ENCODE measurements at places on chromosomes 12 and 14.
A peak's percentile ranks its signal among the peaks of the same experiment; 100 is the strongest.

DNA sequence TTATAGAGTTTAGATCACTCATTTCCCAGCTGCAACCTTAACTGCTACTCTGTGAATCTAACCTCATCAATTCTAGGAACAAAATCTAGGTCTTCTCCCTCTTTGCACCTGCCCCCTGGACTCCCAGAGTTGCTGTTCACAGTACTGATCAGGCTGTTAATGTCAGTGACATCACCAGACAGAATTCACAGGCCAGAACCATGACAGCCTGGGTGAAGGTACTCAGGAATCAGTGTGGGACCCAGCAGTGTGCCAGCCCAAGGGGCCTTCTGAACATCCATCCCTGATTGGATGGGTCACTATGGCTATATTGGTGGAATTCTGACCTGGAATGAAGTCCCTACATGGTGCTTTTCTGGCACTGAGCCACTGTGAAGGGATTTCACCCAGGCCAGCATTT, 72.8 kb downstream of the CLMN start:
- DNase-seq: no peak

GRCh38 chr12:14185427-14186192, 179.9 kb upstream of the ATF7IP start:
- no peak for DNase-seq

- no peak for DNase-seq
These were observed 116.1 kb downstream of the PLEKHA5 start for GRCh38 chr12:19245666-19246065.

GRCh38 chr14:51333299-51333698, 93.3 kb downstream of the TMX1 start:
- DNase-seq: no peak

GRCh38 chr12:31521964-31522363, 69.0 kb downstream of the DENND5B start:
- no peak for DNase-seq

DNA sequence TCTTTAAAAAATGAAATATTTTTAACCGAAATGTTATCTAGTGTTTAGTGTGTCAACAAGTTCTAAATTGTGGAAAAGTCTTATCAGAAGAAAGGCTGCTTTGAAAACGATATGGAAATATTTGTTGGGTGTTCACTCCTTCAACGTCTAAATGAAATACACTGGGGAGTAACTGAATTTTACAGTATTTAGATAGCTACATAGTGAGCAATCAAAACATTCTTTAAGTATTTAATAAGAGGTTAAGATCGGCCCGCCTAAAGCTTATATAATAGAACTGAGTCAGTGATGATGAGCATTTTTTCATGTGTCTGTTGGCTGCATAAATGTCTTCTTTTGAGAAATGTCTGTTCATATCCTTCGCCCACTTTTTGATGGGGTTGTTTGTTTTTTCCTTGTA, 228.3 kb downstream of the RAD51B start:
- no peak for DNase-seq

DNA sequence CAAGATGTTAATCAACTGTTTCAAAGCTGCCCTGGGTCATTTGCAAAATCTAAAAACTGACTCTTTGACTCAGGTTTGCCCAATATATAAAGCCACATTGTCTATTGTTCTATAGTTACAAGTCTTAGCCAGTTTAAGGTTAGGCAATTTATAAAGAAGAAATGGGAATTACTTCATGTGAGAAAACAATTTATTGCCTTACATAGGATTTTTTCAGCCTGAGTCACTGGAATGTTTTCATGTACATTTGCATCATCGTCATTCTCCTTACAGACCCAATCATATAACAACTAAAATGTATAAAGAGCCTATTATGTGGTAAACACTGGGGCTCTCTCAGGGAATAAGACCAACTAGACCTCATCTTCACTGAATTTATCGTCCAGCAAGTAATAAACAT, 100.3 kb upstream of the PLEKHG7 start:
- no peak for DNase-seq

- DNase-seq: no peak
These were observed 59.9 kb downstream of the DICER1 start for GRCh38 chr14:95097385-95097784.

DNA sequence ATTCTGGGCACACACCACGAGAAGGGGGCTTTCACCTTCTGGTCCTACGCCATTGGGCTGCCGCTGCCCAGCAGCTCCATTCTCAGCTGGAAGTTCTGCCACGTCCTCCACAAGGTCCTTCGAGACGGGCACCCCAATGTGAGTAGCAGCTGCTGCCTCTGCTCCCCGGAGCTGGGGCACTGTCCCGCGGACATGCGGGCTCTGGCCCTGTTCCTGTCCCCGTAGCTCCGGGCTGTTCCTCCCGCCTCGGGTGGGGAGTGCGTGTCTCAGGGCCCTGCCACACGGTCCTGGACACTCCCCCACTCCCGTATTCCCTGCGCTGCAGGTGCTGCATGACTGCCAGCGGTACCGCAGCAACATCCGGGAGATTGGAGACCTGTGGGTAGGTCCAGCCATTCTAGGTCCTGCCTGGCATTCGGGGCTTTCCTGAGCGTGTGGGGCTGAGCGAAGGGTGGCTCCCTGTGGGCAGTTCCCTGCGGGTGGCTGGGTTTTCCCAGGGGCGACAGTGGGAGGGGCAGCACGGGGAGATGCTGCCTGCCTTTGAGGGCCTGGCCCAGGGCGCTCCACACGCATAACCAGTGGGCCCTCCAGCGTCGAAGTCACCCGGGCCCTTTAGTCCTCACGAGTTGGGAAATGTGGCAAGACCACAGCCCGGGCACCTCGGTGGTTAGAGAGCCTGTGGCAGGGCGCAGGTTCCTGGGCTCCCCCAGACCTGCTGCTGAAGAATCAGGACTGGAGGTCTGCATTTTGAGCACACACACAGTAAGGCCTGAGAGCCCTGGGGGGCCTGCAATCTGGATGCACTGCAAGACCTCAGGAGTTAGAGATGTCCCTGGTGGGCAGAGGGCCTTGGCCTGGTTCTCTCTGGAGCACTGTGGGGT, 13.5 kb downstream of the HIP1R start:
- DNase-seq: no peak

- DNase-seq: no peak
These were observed 86.1 kb downstream of the ANKS1B start for GRCh38 chr12:99898645-99899044.

DNA sequence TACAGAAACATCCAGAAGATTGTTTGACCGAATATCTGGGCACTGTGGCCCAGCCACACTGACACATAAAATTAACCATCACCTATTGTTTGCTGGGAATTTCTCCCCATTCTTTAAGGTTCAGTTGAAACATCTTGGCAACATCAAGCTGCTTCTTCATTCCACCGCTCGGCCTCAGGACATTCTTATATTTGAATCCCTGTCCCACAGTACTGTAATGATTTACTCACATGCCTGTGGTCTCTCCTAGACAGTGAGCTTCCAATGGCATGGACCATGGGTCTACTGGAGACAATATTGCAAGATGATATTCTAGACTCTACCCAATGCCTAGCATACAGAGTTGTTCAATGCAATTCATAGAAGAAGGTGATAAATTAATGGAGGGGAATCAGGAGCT, 56.1 kb downstream of the EMP1 start:
- DNase-seq: no peak

DNA sequence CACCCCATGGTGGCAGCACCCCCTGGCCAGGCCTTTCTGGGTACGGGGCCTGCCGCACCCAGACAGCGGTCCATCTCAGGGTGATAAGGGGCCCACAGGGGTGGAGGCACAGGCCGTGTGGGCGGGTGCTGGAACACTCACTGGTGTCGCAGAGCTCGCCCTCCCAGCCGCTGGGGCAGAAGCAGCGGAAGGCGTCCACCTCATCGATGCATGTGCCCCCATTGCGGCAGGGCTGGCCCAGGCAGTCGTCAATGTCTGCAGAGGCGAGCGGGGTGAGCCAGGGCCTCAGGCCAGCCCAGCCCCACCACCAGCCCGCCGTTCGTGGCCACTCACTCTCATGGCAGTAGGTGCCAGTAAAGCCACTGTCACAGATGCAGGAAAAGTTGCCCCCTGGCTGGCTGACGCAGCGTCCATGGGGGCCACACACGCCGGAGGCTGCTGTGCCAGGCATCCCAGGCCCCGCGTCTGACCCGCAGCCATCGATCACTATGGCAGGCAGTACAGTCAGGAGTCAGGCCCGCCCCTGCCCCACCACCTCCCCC, 19.9 kb downstream of the JAG2 start:
- no peak for DNase-seq

GRCh38 chr12:71282925-71283324, 125.1 kb upstream of the TSPAN8 start:
- DNase-seq: no peak

DNA sequence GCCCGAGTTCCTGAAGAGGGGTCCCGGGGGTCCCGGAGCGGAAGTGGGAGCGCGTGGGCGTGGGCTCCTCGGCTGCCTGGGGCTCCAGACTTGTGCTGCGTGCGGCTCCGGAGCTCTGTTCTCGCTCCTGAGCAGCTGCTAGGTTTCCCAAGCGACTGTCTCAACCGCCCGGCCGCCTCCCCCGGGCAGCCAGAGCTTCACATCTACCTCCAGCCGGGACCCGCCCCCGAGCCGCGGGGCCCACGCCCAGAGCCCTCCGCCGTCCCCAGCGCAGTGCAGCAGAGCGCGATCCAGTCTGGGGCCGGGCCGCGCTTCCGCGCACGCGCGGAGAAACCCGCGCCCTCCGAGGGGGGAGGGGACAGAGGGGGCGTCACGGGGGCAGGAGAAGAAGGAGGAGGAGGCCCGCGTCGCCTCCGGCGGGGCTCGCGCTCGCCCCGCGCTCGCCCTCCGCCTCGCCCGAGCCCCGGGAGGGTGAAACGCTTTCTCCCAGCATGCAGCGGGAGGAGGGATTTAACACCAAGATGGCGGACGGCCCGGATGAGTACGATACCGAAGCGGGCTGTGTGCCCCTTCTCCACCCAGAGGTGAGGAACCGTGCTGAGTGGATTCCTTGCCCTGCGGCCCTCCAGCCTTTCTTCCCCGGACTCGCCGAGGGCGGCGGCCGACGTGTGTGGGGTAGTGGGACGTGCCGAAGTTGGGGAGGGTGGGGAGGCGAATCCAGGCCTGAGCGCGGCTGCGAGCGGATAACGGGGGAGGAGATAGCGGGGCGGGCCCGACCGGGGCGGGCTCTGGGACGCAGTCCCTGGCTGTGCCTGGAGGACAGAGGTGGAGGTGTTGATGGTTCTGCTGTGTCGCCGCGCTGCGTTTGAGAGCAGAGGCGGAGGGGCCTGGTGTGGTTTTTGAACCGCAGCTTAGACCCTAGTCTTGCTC, at the start of gene ZDHHC17:
ZDHHC17 (plus strand) TSS at position 370 of the 930 bp plus-strand sequence; CDS start at position 492, 122 bp downstream.
- DNase-seq: peak; percentile 97

GRCh38 chr12:42325326-42325652, 605 bp downstream of the ZCRB1 start:
- DNase-seq: no peak

DNA sequence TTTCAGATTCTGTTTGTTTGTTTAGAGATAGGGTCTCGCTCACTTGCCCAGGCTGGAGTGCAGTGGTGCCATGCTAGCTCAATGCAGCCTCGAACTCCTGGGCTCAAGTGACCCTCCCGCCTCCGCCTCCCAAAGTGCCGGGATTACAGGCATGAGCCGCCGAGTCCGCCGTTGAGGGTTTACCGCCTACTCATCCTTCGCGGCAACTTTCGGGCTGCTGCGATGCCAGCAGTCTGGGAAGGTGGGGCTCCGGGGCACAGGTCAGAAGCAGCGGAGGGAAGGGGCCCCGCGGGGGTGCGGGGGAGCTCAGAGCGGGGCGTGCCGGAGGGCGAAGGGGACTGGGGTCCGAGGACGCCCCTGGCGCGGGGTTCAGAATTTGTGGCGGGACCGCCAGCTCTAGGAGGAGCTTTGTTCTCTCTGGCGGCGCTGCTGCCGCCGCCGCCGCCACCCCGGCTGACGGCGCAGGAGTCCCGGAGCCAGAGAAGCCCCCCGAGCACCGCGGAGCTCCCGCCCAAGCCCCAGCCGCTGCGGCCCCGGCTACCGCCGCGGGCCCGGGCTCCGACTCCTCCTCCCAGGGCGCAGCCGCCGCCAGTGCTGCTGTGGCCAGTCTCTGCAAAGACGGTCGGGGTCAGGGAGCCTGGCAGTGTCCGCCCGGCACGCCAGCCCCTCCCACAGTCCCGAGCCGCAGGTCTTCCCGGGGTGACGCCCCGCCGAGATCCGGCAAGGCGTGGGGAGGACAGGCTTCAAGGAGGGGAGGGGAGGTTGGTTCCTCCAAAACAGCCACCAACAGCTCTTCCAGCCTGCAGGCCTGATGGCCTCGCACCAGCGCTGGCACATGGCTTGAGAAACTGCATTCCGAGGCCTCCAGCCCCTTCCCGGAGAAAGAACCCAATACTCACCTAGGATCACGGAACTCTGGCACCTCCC, 10.9 kb upstream of the KRT77 start:
- DNase-seq: peak; percentile 72

DNA sequence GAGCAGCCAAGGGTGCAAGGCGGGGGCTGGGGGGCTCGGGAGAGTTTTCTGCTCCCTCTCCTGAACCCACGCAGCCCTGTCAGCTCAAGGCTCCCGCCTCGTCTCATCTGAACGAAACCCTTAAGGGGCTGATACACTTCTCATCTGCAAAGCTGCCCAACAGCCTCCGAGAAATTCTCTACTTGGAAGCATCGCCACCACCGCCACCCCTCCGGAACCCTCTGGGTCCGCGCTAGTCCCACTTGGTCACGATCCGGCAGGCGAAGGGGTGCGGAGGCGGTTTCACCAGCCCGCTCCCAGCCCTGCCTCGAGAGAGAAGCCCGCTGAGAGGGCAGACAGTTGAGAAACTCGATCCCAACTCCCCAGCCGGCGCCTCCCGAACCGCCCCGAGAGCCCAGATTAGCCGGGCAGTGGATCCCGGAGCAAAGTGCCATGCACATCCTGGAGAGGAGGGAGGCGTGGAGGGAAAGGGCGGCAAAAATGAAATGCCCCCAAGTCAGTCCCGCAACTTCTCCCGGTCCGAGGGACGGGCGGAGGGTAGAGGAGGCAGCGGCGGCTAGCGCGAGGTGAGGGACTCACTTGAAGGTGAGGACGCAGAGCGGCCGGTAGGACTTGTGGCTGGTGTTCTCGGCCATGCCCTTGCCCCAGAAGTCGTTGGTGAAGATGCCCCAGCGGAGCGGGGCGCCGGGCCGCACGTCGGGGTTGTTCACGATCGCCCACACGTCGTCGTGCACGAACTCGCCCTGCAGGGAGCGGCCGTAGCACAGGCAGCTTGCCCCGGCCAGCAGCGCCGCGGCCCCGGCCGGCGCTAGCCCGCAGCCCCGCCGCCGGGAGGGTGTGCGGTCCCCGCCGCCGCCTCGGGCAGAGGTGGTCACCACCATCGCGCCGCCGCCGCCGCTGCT, 620 bp downstream of the TMTC1 start:
- no peak for DNase-seq

DNA sequence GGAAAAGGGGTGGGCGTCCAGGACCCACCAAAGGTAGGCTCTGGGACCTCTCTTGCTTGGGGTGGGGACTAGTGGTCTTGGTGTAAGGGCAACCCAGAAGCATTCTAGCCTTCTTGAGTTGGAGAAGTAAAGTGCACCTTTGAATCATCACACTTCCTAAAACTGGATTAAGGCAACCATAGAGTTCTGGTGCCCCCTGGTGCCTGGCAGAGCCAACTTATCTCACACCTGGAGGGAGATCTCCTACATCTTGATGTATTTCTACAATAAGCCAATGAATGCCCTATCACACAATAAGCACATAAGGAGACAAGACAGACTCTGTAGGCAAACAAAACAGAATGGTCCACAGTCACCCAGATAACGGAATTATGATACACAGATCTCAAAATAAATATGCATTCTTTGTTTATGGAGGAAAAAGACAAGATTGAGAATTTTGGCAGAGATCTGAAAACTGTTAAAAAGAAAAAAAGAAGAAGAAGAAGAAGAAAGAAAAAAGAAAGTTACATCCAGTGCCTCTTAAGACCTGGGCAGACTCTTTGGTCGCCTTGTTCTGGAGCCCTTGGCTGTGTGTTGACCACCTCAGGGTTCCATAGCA, 95.9 kb upstream of the PPP2R5C start:
- no peak for DNase-seq

GRCh38 chr14:86799244-86799647, 1193.7 kb downstream of the GALC start:
- no peak for DNase-seq
